NCI-H1092 treated with DMSO at 0.1 percent for 48 hours (cell line): ENCODE measurements at places on chromosomes 5 and 9.

GRCh38 chr5:142685418-142686209 lies at the start of gene FGF1:
TSS of gene FGF1 (minus strand) at chr5:142686090. CDS start at chr5:142614127, 71,963 bp downstream.
- DNase-seq = no peak

- no peak for DNase-seq
These were observed 14.7 kb upstream of the OMD start for GRCh38 chr9:92438900-92439526.

DNA sequence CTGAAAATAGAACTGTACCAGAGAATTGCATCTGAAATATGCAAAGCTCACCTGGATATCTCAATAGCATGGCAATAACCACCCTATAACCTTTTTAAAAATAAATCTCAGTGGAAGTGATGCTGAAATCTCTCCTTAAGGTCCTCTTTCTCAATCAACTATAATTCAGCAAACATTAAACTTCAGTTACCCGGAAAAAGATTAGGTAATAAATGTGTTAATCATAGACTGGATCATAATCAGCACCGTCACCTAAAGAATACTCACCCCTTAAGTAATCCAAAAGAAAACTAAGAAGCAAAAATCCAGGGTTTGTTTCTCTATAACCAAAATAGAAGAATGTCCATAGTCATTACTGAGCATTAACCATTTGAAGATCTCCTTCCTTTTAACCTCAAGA lies 44.3 kb upstream of the DENND4C start:
- no peak for DNase-seq

GRCh38 chr9:87793292-87793691 lies 67.4 kb downstream of the CTSL start:
- no peak for DNase-seq

- no peak for DNase-seq
These were observed 72.6 kb downstream of the SMARCA2 start for GRCh38 chr9:2087500-2088313.

GRCh38 chr5:159564031-159564430 lies 233.7 kb upstream of the IL12B start:
- DNase-seq = no peak

DNA sequence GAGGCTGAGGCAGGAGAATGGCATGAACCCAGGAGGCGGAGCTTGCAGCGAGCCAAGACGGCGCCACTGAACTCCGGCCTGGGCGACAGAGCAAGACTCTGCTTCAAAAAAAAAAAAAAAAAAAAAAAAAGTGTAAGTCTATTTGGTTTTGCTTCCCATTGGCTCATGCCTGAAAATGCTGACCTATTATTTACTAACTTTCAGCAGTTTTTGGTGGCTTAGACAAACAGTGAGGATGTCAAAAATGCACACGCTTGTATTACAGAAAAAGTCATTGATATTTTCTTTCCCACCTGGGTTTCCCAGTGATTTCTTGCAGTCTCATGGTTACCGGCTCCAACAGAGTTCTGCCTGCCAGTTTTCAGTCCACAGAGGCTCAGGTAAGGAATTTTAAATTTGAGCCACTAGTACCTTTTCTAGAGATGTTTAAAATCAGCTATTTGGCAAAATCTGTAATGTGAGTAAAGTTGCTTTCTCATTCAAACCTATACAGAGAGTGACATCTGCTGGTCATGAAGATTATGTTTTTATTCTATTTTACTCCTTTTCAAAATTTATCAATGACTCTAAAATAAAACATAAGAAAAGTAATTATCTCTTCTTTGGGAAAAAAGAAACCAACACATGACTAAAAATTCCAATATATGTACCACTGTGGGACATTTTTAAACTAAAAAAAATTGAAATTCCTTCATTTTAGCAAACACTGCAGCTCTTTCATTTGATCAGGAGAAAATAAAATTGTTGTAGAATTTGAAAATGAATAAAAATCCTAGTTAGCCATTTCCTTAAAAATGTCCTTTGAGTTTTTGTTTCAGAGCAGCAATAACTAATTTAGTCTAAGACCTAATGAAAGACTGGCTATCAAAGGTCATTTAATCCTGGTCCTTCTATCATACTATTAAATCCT lies 8.8 kb downstream of the FAM200C start:
- no peak for DNase-seq

GRCh38 chr5:149172709-149173505 lies 31.6 kb downstream of the ABLIM3 start:
- DNase-seq = no peak

- DNase-seq = no peak
These were observed 9.3 kb downstream of the UGT3A2 start for GRCh38 chr5:36057386-36057785.

- no peak for DNase-seq
These were observed 53.7 kb downstream of the HMCN2 start for GRCh38 chr9:130319300-130319699.

GRCh38 chr5:35857606-35858205 lies 1.0 kb downstream of the IL7R start:
- no peak for DNase-seq

GRCh38 chr5:133732536-133732935 lies 120.2 kb upstream of the FSTL4 start:
- DNase-seq = no peak

- DNase-seq = peak; percentile 29
These were observed 288.9 kb downstream of the RAB3C start for GRCh38 chr5:58871648-58872242.

GRCh38 chr9:106701611-106702010 lies 161.4 kb upstream of the ZNF462 start:
- DNase-seq = no peak

DNA sequence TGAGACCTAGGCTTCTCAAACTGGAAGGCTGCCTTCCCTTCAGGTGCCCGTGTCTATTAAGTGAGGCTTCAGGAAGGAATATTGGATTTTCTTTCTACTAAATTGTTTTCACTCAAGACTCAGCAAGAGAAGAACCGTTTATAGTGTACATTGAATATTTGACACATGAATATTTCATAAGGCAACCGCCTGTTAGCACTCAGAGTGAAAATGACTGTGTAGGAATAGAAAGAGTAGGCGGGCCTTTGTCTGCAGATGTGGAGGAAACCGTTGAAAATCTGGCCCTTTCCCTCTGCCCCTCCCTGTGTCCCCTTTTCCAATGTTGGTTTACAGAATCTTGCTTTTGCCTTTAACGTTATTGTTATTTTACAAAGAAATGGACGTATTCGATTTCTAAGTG lies 6.2 kb downstream of the SAP30L start:
- no peak for DNase-seq

GRCh38 chr9:4292781-4293180 lies 7.1 kb downstream of the GLIS3 start:
- DNase-seq = no peak

DNA sequence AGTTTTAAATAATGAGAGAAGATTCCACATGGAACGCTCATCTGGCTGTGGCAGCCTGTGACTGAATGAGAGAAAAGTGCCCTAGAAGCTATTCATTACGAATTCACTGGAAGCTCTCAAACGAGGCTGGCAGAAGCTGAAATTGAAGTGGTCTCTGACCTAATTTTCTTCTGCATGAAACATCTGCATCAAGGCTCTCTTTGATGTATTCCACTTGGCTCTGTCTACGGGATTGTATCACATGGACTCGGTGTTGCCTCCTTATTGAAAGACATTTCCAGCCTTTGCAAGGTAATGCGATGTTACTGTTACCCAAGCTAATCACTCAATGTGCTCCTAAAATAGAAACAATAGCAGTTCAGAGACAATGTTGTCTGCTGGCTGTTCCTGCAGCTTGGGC lies 246.9 kb upstream of the ZNF462 start:
- no peak for DNase-seq

DNA sequence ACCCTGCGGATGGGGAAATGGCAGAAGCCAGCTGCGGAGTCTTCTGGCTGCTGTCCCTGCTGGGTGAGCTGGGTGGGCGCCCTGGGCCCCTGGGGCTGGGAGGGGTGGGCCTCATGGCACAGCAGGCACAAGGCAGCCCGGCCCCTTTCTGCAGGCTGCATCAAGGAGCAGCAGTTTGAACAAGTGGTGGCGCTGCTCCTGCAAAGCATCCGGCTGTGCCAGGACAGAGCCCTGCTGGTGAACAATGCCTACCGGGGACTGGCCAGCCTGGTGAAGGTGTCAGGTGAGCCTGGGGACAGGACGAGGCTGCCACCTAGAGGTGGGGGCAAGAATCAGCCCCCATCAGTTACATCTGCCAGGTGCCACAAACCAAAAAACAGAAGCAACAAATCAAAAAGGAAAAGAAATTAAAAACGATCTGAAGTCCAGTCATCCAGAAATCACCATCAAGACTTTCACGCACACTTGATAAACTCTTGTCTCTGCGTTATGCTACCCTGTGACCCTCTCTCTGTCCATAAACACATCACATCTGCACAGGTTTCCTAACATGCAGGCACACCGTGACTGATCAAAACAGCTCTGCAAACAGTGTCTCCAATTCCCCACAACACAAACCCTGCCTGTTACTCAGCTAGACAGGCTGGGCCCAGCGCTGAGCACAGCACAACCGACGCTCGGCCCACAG lies 13.9 kb downstream of the REXO4 start:
- DNase-seq = no peak

DNA sequence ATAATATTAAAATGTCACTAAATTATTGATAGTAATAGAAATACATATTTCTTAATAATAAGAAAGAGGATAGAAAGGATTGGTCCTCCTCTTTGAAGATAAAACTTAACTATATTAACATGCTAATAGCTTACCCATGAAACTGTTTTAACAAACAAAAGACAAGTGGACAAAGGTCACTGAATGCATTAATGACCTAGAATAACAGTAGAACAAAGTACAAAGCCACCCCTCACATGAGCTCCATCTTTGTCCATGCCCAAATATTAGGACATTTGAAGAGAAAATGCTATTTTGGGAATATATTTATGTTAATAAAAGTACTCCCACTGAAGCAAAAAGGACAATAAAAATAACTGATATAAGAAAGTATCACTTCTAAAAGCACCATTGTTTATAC lies 34.1 kb upstream of the SLC22A5 start:
- no peak for DNase-seq

- DNase-seq = peak; percentile 56
These were observed at the start of gene GLIPR2 for GRCh38 chr9:36136272-36136893. TSS of gene GLIPR2 (plus strand) at chr9:36136733. CDS start at chr9:36136779, 46 bp downstream.

GRCh38 chr5:2732850-2733249 lies 18.6 kb downstream of the IRX2 start:
- DNase-seq = peak; percentile 62

DNA sequence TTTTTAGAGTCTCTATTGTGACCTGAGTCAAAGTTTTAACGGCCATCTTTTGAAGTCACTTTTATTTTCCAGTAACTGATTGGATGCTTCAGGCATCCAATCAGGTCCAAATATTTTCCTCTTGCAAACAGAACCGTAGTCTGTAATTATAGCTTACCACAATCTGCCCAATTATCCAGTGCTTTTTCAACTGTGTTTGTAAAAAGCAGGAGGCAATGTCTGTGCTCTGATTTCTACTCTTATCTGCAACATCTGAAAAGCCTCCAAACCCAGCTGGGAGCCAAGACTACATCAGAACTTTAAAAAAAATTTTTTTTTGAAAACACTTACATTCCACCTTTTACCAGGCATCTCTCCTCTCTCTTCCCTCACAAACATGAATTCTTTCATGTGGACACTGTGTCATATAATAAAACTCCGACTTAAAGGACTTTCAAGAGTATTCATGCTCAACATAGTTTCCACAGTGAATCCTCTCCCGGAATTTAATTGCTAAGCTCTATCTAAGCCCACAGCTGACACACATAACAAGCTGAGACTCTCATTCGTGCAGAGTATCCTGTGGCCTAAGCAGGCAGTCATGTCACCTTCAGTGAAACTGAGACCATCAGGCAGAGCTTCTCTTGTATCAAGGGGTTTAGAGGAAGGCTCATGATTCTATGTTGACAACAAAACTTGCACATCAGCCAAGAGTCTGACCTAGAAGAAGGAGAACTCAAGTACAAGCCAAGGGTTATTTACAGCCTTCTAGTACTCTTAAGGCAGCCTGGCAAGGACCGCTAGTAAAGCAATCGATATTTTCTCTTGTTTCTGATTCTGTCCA lies 272.7 kb downstream of the TLE1 start:
- peak; percentile 17 for DNase-seq
